ENCODE measurements at places on chromosomes 2 and 18.

GRCh38 chr2:133517876-133518275 lies 50.4 kb downstream of the NCKAP5 start:
- DNase-seq: no peak

- no peak for DNase-seq
Observed at GRCh38 chr18:22219568-22220355, 50.4 kb downstream of the GATA6 start.

- no peak for DNase-seq
Observed at GRCh38 chr18:69031571-69031970, 233.7 kb downstream of the CCDC102B start.

- DNase-seq: no peak
Observed at GRCh38 chr2:69097891-69098655, 85.1 kb downstream of the ANTXR1 start.

Measured in AG08395 (cell line).